ENCODE measurements at places on chromosomes 16 and 17. TPM values are rescaled to one million over a fixed set of nuclear protein-coding genes. Genes with fewer than 3 reads are reported as not detected.

- H3K27ac ChIP-seq, result no peak overlapping the region
- H3K4me3 ChIP-seq, result peak overlapping the region; percentile 33
- no peaks in the 10 kb centered on the region for H3K4me1 ChIP-seq
- DNase-seq, result peak; percentile 51
- H3K36me3 ChIP-seq, result no peaks in the 10 kb centered on the region
- H3K27me3 ChIP-seq, result no peaks in the 10 kb centered on the region
These were observed 9.2 kb downstream of the OR2C1 start for GRCh38 chr16:3364774-3365427.

KRT31 gene
- not detected for total RNA-seq

PRAC2 gene
- not detected for total RNA-seq

GRCh38 chr16:76946879-76947278 is 244.1 kb upstream of the MON1B start:
- no peak overlapping the region for H3K27ac ChIP-seq
- no peak overlapping the region for H3K4me3 ChIP-seq
- H3K27me3 ChIP-seq, result no peaks in the 10 kb centered on the region
- H3K36me3 ChIP-seq, result no peaks in the 10 kb centered on the region
- no peak for DNase-seq

TBC1D3K gene
- total RNA-seq, result not detected

MNT gene
- 3.5 TPM for total RNA-seq

DNA sequence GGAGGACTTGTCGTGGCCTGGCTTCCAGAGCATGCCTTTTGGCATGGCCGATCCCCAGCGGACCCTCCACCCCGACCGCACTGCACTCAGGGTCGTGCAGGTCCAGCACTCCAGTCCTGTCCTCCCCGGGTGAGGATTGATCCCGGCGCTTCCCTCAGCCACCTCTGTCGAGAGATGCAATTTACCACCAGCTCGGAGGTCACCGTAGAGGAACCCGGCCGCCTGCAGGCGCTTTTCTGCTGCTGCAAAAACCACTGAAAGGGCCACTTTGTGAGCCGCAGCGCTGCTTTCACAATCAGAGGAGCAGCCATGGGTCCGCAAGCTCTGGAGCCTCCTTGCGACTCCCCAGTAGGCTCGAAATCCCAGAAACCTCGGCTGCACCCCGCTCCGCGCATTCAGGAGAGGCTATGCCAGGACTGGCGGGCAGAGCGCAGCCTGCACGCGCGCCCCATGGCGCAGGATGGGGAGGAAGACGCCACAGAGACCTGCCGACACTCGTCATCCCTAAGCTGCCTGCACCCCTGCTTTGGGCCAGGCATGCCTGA is 134.2 kb downstream of the HS3ST2 start:
- no peaks in the 10 kb centered on the region for H3K36me3 ChIP-seq
- H3K27me3 ChIP-seq, result peaks cover 24% of the 10 kb centered on the region
- no peak for DNase-seq
- H3K4me3 ChIP-seq, result no peak overlapping the region

GRCh38 chr17:11924076-11924475 is 73.2 kb downstream of the ZNF18 start:
- H3K27me3 ChIP-seq, result no peaks in the 10 kb centered on the region
- no peak for DNase-seq
- H3K4me3 ChIP-seq, result no peak overlapping the region
- H3K27ac ChIP-seq, result no peak overlapping the region

GRCh38 chr17:4658478-4659305 is 17.2 kb upstream of the ALOX15 start:
- H3K4me3 ChIP-seq, result no peak overlapping the region
- no peaks in the 10 kb centered on the region for H3K36me3 ChIP-seq
- no peaks in the 10 kb centered on the region for H3K4me1 ChIP-seq
- peaks cover under 1% of the 10 kb centered on the region for H3K27me3 ChIP-seq

DNA sequence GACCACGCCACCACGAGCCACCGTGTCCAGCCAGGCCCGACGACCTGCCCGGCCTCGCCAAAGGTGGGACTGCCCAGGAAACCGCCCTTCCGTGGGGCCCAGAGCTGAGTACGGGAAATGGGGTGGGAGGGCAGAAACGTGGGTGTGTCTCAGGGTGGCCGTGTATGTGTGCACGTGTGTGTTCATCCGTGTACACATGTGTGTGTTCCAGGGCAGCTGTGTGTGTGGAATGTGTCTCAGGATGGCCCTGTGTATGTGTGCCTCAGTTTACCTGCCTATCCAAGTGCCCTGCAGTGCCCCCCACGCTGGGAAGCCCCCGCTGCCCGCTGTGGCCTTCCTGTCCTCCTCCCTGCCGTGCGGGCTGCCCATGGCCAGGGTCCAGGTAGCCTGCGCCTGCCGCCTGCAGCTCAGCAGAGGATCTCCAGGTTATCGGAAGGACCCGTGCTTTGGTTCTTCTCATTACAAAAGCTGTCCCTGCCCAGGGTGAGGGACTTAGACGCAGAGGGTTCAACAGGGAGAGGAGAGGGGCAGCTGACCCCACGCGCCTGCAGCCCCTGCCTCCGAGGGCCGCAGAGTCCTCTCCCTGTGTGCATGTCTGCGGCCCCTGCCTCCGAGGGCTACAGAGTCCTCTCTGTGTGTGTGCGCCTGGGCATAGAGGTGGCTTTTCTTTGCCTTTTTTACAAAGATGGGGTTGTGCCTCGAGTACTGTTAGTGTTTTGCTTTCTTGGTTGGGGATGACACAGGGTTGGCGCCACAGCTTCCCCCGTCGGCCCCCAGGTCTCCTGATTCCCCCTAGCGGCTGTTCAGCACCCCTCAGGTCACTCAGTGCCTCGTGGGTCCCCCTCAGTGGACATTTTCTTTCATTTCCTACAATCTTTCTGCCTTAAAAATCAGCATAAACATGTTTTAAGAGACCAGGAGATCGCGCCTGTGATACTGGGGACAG is 23.6 kb downstream of the ZNF469 start:
- H3K27ac ChIP-seq, result no peak overlapping the region
- no peak for DNase-seq
- no peaks in the 10 kb centered on the region for H3K4me1 ChIP-seq
- no peak overlapping the region for H3K4me3 ChIP-seq
- no peaks in the 10 kb centered on the region for H3K27me3 ChIP-seq

DNA sequence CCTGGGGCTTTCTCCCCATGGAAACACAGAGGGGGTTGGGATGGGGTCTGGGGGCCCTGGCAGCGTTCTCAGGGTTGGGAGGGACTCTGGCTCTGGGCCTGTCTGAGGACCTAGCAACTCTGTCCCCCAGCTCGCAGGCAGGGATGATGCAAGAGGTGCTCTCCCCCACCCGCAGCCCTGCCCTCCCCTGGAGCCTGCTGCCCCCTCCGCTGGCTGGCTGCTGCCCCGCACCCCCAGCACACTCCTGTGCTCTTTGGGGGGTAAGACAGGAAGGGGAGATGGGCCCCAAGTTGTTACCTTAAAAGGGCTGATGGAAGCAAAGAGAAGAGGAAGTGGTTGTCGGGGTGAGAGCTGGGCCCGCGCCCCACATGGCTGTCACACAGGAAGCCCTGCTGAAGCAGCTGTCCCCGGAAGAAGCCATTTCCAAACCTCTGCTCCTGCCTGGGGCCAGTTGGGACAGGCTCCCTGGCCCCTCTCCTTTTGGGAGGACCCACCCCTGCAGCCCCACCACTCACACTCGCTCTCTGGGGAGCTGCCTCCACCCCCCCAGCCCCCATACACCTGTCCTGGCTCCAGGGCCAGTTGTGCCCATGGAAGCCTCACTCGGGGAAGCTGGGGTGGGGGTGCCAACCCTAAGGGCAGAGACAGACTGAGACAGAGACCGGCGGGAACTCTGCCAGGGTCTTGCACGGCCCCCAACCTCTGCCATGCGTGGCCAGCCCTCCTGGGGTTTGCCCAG is 2.5 kb downstream of the CORO1A start:
- H3K27me3 ChIP-seq, result no peaks in the 10 kb centered on the region
- H3K4me3 ChIP-seq, result no peak overlapping the region
- peaks cover 9% of the 10 kb centered on the region for H3K4me1 ChIP-seq
- no peak overlapping the region for H3K27ac ChIP-seq

- no peak overlapping the region for H3K4me3 ChIP-seq
- 0 out of 2 replicates have a peak, but pooled peaks cover 4% of the 10 kb centered on the region for H3K27me3 ChIP-seq
- DNase-seq, result no peak
- H3K4me1 ChIP-seq, result no peaks in the 10 kb centered on the region
- H3K36me3 ChIP-seq, result no peaks in the 10 kb centered on the region
- H3K27ac ChIP-seq, result no peak overlapping the region
These were observed 2.5 kb downstream of the ITGAD start for GRCh38 chr16:31395647-31396046.

SLC38A8 gene
- not detected for total RNA-seq

CYGB gene
- total RNA-seq, result 5.2 TPM

PHLPP2 gene
- 9.1 TPM for total RNA-seq

- peak overlapping the region; percentile 90 for H3K4me3 ChIP-seq
- H3K4me1 ChIP-seq, result peaks cover 64% of the 10 kb centered on the region
- peak overlapping the region; percentile 99 for H3K27ac ChIP-seq
- no peaks in the 10 kb centered on the region for H3K27me3 ChIP-seq
- H3K36me3 ChIP-seq, result peaks cover 20% of the 10 kb centered on the region
- DNase-seq, result no peak
These were observed 1.4 kb downstream of the CUEDC1 start for GRCh38 chr17:57953705-57954396.

GRCh38 chr16:50480206-50480605 is 68.0 kb upstream of the NKD1 start:
- H3K36me3 ChIP-seq, result no peaks in the 10 kb centered on the region
- no peak overlapping the region for H3K27ac ChIP-seq
- 0 out of 2 replicates have a peak, but pooled peaks cover 4% of the 10 kb centered on the region for H3K27me3 ChIP-seq
- H3K4me3 ChIP-seq, result no peak overlapping the region
- H3K4me1 ChIP-seq, result no peaks in the 10 kb centered on the region

- H3K4me3 ChIP-seq, result no peak overlapping the region
- H3K36me3 ChIP-seq, result no peaks in the 10 kb centered on the region
- H3K27me3 ChIP-seq, result no peaks in the 10 kb centered on the region
- no peak overlapping the region for H3K27ac ChIP-seq
These were observed 22.2 kb upstream of the CYLD start for GRCh38 chr16:50719401-50720337.

DNA sequence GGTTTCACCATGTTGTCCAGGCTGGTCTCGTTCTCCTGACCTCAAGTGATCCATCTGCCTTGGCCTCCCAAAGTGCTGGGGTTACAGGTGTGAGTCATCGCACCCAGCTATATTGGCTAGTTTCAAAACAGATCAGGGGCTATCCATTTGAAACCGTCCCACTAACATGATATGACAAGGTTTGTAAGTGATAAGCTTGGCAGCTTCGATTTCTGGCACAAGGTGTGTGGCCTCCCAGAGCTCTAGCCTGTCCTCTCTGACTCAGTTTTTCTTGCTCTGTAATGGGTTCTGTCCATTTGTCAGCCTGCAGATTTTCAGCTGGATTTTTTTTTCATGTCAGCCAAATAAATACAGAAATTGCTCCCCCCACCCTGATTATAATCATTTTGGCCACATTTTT is 31.8 kb upstream of the TENT4B start:
- H3K4me3 ChIP-seq, result no peak overlapping the region
- H3K27me3 ChIP-seq, result peaks cover 3% of the 10 kb centered on the region
- DNase-seq, result no peak
- H3K27ac ChIP-seq, result no peak overlapping the region
- no peaks in the 10 kb centered on the region for H3K36me3 ChIP-seq

THUMPD1 gene
- 29.2 TPM for total RNA-seq

DNA sequence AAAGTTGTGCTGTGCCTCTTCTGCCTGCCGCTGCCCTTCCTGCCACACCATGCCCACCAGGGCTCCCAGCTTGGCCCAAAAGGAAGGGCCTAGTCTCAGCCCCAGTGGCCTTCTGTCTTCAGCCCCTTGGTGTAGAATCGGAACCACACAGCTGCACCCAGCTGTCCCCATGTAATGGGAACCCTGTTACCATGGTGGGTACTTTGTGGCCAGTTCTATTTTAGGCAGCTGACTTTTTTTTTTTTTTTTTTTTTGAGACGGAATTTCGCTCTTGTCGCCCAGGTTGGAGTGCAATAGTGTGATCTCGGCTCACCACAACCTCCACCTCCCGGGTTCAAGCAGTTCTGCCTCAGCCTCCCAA is 163.3 kb upstream of the GSE1 start:
- no peaks in the 10 kb centered on the region for H3K36me3 ChIP-seq
- no peak overlapping the region for H3K27ac ChIP-seq
- peaks cover 28% of the 10 kb centered on the region for H3K4me1 ChIP-seq
- H3K27me3 ChIP-seq, result no peaks in the 10 kb centered on the region

DNA sequence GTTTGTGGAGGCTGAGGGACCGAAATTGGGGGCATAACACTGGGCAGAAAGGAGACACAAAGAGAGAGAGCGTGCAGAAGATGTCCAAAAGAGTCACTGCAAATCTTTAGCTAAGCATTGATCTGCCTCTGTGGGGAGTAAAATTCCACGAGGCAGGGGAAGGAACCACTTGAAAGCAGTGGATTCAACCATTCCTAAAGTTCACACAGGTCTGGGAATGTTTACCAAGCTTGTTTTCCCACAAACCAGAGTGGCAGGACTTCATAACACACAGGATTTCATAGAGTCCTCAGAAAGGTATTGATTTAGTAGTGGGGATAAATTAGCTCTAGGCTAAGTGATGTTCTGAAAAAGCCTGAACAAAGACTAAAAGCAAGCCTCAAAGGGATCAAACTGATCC is 66.1 kb upstream of the RPL38 start:
- H3K4me1 ChIP-seq, result no peaks in the 10 kb centered on the region
- no peak overlapping the region for H3K27ac ChIP-seq
- no peaks in the 10 kb centered on the region for H3K36me3 ChIP-seq
- no peak for DNase-seq
- H3K4me3 ChIP-seq, result no peak overlapping the region

DNA sequence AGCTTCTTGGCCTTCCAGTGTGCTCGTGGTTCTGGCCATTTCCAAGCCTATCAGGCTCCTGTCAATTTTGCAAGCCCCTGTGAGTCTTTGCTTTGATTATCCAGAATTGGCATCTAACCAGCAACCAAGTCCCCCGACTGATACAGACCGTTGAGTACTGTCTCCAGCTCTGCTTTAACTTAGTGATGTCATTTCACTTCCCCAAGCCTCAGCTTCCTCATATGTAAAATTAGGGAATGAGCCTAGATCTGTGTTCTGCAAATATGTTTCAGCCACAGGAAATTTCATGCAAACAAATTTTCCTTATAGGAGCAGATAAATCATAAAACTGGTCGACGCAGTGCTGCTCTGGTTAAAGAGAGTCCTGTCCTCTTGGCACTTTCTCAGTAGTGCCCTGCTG is 60.1 kb upstream of the WSB1 start:
- H3K4me1 ChIP-seq, result no peaks in the 10 kb centered on the region
- no peaks in the 10 kb centered on the region for H3K36me3 ChIP-seq
- no peak overlapping the region for H3K27ac ChIP-seq
- no peak for DNase-seq

- no peaks in the 10 kb centered on the region for H3K27me3 ChIP-seq
- H3K27ac ChIP-seq, result no peak within 1 kb of the TSS
- H3K4me3 ChIP-seq, result no peak within 1 kb of the TSS
- H3K4me1 ChIP-seq, result peaks cover 21% of the 10 kb centered on the region
These were observed at the start of gene GRB7 for GRCh38 chr17:39737760-39738567. Gene GRB7 (plus strand): TSS chr17:39737938. CDS start chr17:39742302, 4,364 bp downstream.

GRCh38 chr16:69706256-69706974 is 19.9 kb downstream of the NQO1 start:
- DNase-seq, result no peak
- H3K36me3 ChIP-seq, result peaks cover 70% of the 10 kb centered on the region
- no peaks in the 10 kb centered on the region for H3K4me1 ChIP-seq
- no peak overlapping the region for H3K4me3 ChIP-seq

DNA sequence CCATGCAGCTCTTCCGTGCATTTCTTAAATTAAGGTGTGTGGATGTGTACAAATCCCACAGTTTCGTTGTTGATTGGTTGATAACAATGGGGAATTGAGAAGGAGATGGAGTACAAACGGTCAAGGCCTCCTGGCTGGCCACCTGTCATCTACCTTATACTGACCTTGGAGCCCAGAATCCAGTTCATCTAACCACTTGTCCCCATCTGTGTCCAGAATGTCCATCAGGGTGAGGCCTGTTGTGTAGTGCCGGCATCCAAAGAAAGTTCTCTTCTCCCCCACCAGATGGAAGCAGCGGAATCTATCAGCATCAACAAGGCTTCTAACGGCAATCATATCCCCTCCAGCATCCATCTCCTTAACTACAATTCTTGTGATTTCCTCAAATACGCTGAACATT is 1.5 kb downstream of the GSDMB start:
- H3K4me1 ChIP-seq, result no peaks in the 10 kb centered on the region
- H3K4me3 ChIP-seq, result no peak overlapping the region
- H3K27ac ChIP-seq, result no peak overlapping the region

Measured in SJSA1 (cell line).